AG09309 (cell line): ENCODE measurements at places on chromosomes 5 and 9.

GRCh38 chr9:104927912-104928740 lies at the start of gene ABCA1:
Gene ABCA1 (minus strand): TSS chr9:104928155. CDS start chr9:104903679, 24,476 bp downstream.
- no peak for DNase-seq

- no peak for DNase-seq
Observed at GRCh38 chr5:41083306-41083705, 12.2 kb upstream of the MROH2B start.

DNA sequence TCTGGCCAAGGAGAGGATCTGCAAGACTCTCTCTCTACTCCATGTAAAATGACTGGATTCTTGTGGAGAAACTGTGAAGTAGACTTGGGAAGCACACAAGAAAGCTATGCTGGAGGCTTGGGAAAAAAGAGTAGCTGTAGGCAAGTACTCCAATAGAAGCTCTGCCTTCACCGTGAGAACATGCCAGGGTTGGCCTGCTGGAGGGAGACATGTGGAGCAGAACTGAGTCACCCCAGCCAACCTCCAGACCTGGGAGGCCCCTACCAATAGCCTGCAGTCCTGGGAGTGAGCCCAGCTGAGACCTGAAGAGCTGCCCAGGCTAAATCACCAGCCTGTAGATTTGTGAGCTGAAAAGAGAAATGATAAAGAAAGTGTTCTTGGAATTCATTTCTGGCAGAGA lies 66.6 kb downstream of the DEPDC1B start:
- DNase-seq = peak; percentile 75

DNA sequence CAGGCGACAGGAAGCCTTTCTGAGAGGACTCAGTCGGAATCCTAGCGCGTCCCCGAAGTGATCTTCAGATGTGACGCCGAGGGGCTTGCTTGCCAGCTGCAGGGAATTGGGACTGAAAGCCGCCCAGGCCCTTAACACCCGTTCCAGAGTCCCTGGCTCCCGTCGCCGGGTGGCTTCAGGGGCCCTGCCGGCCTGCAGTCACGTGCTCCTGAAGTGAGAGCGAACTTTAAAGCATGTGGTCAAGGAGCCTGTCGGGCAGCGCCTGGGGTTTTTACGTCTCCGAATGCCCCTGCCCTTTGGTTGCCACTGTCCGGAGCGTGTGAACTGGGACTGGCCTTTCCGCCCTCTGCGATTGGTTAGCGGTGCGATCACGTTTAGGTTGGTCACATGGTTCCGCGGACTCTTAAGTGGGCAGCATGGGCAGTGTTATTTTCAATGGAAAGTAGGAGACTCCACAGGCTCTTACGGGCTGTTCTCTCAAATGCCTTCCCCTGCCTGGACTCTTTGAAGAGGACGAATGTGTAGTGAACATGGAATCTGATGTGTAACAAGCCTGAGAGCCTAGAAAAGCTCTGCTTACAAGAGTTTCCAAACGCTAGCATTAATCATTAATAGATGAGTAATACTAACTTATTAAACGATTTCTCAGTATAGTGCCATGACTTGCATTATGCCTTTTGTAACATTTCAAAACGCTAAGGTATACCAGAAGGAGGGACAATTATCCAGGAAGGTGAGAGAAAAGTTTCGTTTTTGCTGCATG lies 1.9 kb downstream of the VLDLR start:
- no peak for DNase-seq

DNA sequence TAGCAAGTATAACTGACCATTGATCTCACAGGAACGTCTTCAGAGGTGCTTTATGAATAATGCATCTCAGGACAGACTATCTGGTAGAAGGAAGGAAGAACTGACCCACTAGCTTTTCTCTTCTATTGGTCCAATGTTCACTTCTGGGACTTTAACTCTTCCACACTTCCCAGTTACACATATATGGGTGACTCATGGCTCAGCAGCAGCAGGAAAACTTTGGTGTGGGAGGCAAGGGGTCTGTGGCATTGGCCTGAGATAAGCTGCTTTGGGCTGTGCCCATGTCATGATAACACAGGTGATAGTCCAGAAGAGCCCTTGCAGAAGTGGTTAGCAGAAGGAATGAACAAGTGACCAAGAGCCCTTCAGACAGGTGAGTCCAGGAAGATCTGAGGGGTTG lies 148.8 kb downstream of the RAB3C start:
- no peak for DNase-seq

DNA sequence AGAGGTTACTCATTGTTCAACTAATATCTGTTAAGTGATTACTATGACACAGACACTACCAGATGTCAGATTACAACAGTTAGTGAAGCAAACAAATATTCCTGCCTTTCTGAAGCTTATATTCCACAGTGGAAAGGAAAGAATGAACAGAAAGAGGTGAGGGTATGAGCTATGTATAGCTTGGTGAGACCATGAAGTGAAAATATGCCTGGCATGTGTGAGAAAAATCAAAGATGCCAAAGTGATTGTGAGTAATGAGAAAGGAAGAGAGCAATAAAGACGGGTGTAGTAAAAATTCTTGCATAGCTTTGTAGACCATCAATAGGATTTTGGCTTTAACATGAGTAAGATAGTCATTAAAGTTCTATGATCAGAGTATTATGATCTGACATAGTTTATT lies 734.5 kb upstream of the NUDT12 start:
- DNase-seq = no peak

DNA sequence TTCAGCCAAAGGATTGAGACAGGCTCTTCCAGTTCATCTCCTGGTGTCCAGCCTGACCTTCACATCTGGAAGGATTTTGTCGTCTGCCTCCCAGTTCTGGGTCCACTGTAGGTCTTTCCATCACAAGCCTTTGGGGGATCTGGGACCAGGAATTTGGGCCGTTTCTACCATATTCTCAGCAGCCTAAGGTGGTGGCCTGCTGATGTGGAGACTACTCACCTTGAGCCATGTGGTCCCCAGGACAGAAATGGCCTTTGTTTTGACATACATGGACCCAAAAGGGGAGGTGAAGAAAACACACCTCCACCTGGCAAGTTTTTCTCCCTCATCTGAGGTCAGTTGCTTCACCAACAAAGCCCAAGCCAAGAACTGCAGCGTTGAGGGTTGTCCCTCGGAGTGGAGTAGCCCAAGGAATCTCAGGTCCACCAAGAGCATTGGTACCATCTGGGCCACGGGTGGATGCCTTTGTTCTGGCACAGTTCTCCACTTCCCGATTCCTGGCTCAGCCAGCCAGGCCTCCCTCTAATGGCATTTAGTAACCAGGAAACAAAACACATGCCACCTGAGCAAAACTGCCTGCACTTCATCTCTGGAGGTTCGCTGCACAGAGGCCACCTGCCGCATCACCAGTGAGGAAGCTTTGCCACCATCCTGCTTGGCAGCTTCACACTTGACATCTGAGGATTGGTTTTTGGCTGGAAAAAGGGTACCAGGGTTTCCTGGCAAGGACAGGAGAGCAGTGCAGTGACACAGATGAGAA lies 24.7 kb downstream of the AMBP start:
- no peak for DNase-seq

DNA sequence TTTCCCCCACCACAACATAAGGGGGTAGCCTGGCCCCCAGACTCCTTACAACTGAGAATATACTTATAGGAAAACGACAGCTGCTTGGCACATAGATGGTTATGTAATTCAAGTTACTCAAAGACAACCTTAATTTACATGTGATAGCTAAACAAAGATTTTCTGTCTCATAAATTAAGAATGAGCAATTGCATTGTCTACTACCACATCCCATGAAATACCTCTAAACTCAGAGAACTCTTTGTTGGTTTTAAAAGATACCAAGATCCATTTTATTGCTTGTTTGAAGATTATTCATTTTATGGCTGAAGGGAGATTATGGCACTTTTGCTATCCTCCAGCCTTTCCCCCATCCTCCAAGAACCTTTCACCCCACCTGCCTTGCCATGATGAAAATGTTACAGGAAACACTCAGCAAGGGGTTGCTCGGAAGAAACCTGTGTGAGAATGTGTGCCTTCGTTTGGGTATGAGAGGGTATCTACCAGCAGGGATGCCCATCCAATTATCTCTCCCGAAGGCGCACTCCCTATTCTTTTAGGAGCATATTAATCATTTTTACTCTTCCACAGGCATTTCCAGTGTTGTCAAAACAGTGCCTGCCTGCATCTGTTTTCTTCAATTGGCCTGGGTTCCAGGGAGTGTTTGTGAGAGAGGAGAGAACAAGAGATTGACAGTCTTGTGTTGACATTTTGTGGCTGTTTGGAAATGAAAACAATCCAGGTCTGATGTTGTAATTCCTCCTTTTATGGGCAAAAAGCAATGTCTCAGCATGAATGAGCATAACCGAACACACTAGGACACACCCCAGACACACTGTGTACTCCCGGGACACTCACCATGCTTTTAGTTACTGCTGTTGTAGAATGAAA lies 208.0 kb upstream of the ANKRD55 start:
- DNase-seq = no peak

- no peak for DNase-seq
Observed at GRCh38 chr9:124212381-124213050, 45.2 kb upstream of the NEK6 start.

GRCh38 chr9:113613815-113614413 lies 150.4 kb downstream of the RGS3 start:
- DNase-seq = no peak

GRCh38 chr5:109929911-109930310 lies 240.2 kb downstream of the MAN2A1 start:
- no peak for DNase-seq
